Left ventricle myocardium inferior (tissue), 1 donor: ENCODE measurements at places on chromosomes 12 and 14.

DNA sequence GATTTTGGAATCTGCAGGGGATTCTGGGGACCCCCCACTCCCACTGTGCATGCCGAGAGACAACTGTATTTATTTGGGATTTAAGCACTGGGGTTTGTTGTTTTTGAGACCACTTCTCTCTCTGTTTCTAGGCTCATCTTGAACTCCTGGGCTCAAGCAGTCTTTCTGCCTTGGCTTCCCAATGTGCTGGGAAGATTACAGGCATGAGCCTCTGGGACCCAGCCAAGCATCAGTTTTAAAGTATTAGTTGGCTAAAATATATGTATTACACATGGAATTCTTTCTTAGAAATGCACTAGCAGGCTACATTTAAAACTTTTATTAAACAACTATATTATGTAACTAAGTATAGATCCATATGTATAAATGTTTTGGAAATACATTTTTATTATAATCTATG is 78.3 kb downstream of the AEBP2 start:
- DNase-seq: no peak

DNA sequence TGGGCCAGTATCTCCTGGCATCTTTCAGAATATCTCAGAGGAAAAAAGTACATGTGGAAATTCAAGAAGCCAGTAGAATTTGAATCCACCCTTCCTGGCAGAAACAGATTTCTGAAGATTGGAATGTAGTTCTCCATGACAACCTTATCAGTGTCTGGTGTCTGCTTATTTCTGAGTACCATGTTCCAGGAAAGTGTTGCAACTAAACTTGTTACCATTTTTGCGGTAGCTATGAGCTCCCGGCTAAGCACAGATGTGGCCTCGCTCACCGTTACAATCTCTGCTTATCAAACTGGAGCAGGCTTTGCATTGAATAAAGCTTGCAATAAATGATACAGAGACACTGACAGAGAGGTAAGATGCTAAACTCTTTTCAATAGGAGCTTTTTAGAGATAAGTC is 13.0 kb upstream of the ITPR2 start:
- no peak for DNase-seq

- DNase-seq: no peak
These were observed 49.5 kb downstream of the SIX1 start for GRCh38 chr14:60599727-60600126.

- DNase-seq: no peak
These were observed 70.1 kb upstream of the PLXNC1 start for GRCh38 chr12:94078138-94078723.

DNA sequence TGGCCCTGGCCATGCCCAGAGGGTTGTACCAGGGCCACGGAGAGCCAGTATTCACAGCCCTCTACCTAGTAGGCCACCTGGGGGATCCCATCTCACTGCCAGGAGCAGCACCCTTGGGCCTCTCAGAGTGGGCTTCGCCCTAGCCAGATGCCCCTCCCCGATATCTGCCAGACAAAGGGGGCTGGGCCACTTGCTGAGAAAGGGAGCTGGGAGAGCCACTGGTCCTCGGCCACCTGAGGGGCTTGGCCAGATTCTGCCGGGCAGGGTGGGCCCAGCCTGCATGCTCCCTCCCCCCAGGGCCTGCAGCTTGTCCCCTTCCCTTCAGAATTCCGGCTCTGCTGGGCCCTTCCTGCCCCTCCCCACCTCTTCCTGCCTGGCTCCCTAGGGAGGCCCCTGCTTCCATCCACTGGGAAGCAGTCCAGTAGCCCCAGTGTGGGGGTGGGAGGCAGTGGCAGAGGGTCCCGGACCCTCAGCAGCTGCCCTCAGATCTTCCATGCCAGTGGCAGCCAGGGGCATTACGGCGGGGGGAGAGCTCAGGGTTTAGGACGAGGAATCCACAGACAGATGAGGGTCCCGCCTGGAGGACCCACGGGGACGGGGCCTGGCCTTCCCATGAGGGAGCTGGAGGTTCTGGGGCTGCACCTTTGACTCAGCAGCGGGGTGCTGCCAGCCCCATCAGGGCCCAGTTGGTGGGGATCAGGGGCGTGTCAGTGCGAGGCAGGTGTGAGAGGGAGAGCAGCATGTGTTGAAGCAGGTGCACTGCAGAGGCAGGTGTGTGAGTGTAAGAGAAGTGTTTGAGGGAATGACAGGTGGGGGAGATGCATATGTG is 2.4 kb downstream of the CRIP2 start:
- peak; percentile 30 for DNase-seq
